ENCODE measurements at places on chromosomes 5 and 9. TPM values are rescaled to one million over a fixed set of nuclear protein-coding genes. Genes with fewer than 3 reads are reported as not detected.

Gene CTXN3
- total RNA-seq, result not detected

DNA sequence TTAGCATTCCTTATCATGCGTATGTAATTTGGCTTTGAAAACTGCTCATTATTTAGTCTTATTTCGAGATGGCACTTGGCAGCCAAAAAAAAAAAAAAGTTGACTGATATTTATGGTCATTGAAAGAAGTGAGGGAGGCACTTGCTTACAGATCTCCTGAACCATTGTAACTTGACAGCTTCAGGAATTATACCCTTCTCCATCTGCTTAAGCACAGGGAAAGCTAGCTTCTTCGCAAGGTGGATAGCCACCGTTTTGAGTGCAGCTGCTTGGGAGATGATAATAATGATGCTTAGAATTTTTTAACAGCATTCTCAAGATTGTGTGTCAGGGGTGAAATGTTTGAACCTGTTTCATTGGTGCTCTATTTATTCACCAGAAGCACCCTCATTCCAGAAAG, 116.1 kb downstream of the GIN1 start:
- DNase-seq, result no peak

- DNase-seq, result peak; percentile 6
These were observed 532.4 kb downstream of the ANXA1 start for GRCh38 chr9:73683862-73684591.

DNA sequence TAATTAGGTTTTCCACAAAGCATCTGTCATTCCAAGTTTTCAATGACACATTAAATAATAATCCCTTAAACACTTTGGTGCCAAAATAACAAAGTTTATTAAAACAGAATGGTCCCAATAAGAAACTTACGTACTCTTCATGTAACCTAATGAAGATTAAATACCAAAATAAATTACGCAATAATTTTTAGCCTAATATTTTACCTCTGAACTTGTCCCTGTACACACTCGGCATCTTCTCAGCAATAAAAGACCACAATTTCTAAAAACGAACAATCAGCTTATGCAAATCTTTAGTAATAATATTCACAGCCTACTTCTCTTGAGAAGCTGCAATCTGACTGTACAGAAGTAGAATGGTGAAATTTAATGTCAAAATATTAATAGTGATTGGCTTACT, 163.6 kb downstream of the ZDHHC21 start:
- DNase-seq, result no peak

GRCh38 chr9:96603305-96604003, 16.2 kb downstream of the CDC14B start:
- DNase-seq, result no peak

- no peak for DNase-seq
These were observed 372.1 kb downstream of the NTRK2 start for GRCh38 chr9:85041466-85042137.

- peak; percentile 95 for DNase-seq
These were observed 29.3 kb downstream of the PCDH1 start for GRCh38 chr5:141848744-141849414.

GRCh38 chr5:158798140-158798539, 301.6 kb downstream of the EBF1 start:
- no peak for DNase-seq

DNA sequence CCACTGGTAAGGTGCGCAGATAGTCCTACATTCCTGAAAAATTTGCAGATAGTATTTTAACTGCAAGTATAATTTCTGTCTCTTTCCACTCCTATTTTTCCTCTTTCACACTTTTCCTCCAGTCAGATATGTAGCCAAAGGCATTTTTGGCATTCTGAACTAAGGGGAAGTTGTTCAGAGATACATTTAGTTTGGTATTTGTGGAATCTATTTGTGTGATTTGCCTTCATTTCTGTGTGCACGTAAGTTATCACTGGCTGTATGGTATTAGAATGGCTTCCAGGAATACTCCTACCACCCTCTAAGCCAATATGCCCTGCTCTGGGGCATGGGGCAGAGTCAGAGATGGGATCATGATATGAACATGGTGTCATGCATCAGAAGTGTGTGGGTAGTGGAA, 45.8 kb upstream of the GRAMD2B start:
- DNase-seq, result peak; percentile 18
